ENCODE measurements at places on chromosomes 13 and 19.
A peak's percentile ranks its signal among the peaks of the same experiment; 100 is the strongest.

DNA sequence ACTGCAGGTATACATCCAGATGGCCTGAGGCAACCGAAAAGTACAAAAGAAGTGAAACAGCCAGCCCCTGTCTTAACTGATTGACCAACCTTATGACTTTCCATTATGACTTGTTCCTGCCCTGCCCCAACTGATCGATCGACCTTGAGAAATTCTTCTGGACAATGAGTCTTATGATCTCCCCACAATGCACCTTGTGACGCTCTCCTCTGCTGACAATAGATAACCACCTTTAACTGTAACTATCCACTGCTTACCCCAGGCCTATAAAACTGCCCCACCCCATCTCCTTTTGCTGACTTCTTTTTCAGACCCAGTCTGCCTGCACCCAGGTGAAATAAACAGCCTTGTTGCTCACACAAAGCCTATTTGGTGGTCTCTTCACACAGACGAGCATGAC is 11.2 kb downstream of the ZNF83 start:
- DNase-seq, result no peak

DNA sequence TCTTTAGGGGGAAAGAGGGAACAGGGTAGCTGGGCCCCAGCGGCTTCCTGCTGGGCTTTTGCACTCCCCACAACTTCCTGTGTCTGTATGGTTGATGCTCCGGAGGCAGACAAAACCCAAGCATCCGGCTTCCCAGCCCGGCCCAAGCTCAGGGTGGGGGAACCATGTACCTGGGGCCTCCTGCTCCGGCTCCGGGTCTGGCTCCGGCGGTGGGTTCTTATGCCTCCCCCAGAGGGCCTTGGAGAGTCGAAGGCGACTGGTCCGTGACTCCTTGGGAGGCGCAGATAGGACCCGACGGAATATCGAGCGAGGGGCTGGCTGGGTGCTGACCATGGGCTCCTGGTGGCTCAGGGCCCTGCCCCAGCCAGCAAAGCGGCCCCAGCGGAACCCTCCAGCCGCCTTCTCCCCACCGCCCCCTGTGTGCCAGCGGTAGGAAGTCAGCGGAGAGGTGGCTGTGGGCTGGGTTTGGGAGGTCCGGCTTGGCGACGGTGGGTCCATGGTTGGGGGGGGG is 428 bp downstream of the RASAL3 start:
- no peak for DNase-seq

DNA sequence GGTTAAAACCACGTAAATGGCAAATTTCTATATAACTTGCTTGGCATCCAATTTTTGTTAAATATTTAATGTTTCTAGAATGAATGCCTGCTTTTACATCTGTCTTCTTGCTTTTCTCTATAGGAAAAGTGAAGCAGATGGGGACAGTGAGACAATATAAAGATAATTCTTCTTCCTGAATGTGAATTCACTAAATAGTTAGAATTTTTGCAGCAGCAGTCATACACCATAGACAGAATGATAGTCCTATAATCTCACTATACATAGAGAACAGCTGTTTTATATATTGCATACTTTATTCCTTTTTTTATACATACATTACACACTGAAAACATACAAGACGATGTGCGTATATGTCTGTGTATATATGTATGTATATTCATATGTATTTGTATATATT is 1127.3 kb downstream of the PCDH9 start:
- no peak for DNase-seq

GRCh38 chr19:16380943-16381755 is 56.5 kb downstream of the KLF2 start:
- DNase-seq, result no peak

DNA sequence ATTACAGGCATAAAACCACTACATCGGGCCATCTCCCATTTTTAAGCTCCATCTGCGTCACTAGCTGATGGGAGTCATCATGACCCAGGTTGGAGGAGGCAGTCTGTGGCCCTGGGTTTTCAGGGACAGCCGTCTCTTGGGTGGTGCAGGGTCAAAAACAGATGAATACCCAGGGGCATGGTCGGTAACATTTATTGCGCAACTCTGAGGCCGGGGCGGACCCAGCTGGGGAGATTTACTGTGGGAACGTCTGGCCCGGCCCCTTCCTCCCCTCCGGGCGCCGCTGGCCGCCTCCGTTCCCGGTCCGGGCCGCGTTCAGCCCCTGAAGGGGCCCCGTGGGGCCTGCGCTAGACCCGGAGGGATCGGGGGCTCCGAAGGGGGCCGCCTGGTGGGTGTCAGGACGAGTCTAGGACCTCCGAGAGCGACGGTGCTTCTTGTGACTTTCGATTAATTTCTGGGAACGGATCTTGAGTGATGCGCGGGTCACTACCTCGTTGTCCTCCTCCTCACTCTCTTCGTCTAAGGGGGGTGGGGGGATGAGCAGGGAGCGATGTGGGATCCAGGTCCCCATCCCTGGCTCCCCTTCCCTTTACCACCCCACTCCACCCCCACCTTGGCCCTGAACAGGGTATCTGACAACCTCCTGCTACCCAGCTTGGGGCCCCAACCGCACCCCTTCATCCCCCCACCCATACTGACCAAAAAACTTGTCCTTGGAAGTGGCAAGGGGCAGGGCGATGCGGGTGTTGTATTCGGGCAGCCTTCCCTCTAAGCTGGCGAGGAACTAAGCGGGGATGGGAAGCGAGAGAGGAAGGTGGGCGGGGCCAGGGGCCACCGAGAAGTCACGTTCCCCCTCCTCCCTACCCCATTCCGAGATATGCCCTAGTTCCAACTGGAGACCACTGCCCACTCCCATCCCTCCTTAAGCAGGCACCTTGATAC is 1.6 kb upstream of the RGL3 start:
- no peak for DNase-seq

DNA sequence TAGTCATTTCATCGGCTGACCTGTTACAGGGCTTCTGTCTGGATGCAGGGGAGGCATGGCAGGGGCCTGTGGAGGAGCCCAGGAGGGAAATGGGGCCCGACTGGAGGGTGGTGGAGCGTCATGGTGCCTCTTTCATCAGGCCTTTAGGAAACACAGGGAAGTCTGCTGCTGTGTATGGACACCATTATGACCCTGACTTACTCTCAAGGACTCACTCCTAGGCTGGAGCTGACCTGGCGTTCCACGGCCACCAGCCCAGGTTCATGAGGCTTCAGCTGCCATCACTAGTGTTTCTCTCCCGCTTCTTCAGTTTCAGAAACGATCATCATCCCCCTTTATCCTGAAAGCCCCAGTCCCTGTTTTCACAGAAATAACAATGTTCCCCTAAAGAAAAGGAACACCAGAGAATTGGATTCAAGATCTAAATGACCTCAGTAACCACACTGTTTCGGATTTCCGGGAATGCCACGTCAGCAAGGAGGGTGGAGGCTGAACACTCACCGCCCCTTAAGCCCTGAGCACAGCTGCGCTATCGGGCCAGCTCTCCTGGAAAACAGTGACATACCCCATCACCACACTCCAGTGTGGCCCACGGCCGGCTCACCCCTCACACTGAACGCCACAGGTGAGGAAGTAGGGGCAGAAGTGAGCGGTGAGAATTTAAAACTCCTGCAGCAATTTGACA is 67.6 kb downstream of the SOX1 start:
- no peak for DNase-seq

GRCh38 chr13:110126391-110126961 is 180.5 kb downstream of the COL4A1 start:
- peak; percentile 28 for DNase-seq

GRCh38 chr19:9966448-9966847 is 30.1 kb upstream of the OLFM2 start:
- no peak for DNase-seq

GRCh38 chr13:37889102-37889501 is 19.5 kb upstream of the TRPC4 start:
- no peak for DNase-seq

GRCh38 chr19:46411925-46412649 is 1.3 kb downstream of the CCDC8 start:
- no peak for DNase-seq

GRCh38 chr13:27853861-27854260 is 61.6 kb downstream of the GSX1 start:
- DNase-seq, result no peak

DNA sequence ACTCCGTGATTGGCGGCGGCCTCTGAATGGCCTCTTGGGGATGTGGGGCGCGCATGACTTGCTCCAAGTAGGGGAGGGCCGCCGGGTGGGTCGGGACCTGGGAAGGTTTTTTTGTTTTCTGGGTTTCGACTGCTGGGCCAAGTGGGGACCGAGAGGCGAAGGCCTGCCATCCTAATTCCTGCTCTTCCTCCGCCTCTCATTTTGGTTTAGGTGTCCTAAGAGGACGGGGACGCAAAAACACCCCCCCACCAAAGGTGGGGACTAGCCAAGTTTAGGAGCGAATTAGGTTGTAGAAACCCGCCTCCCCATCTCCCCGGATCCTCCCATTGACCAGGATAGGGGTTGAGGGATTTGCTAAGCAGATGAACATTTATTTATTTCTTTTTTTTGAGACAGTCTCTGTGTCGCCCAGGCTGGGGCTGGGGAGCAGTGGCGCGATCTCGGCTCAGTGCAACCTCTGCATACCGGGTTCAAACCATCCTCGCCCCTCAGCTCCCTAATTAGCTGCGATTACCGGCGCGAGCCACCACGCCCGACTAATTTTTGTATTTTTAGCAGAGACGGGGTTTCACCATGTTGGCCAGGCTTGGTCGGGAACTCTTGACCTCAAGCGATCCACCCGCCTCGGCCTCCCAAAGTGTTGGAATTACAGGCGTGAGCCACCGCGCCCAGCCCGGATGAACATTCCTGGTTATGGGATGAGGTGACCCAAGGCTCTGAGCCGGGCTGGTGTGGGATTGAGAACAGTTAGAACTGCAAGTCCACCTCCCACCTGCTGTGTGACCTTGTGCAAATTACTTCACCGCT is 838 bp downstream of the PPP2R1A start:
- DNase-seq, result no peak

GRCh38 chr19:45581576-45581975 is 3.0 kb downstream of the OPA3 start:
- DNase-seq, result no peak

GRCh38 chr13:71144883-71145282 is 722.1 kb downstream of the DACH1 start:
- no peak for DNase-seq

- DNase-seq, result no peak
These were observed 249.6 kb upstream of the SPRY2 start for GRCh38 chr13:80590551-80590950.

DNA sequence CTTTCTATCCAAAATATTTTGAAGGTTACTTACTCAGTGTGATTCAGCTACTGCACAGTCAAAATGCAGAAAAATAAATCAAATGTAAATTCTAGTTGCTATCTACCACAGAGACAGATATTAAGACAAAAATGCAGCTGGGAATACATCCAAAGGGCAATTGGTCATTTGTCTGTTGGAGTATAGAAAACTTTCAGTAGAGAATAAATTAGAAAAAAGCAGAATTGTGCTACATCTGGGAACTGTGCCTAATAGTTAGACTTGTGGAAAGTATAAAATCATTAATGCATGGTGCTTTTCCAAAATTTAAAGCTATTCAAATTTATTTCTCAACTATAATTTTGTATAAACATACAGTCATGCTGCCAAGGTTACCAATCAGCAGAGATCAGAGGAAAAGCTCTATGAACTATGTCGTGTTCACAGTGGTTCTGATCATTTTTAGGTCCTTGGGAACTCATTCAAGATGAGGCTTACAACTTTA is 1635.8 kb downstream of the PCDH9 start:
- no peak for DNase-seq

GRCh38 chr19:13803038-13803437 is 7.8 kb downstream of the ZSWIM4 start:
- DNase-seq, result no peak

GRCh38 chr13:98345107-98345935 is 168.3 kb upstream of the RNF113B start:
- DNase-seq, result no peak

GRCh38 chr19:50486823-50487515 is 10.3 kb upstream of the GARIN5A start:
- DNase-seq, result no peak

DNA sequence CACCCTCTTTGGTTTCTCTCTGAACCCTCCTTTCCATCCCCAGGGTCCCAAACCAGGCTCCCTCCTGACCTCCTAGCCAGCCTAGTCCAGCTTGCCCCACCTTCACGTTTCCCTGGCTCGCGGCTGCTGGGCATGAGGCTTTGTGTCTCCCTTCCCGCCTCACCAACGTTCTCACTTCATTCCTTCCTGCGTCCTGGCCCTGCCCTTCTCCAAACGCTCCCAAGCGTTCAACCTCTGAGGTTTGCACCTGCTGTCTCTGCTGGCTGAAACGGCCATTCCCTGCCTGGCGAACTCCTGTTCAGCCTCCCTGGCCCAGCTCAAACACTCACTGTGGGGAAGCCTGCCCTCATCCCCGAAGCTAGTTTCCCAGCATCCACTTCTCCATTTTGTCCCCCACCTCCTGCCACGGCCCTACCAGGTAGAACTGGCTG is 12.4 kb downstream of the EPS8L1 start:
- no peak for DNase-seq

- no peak for DNase-seq
These were observed 14.1 kb downstream of the BRD4 start for GRCh38 chr19:15318241-15318691.

- DNase-seq, result peak; percentile 2
These were observed 44.8 kb upstream of the ARGLU1 start for GRCh38 chr13:106612688-106613087.

GRCh38 chr19:10815007-10815536 is 20.9 kb downstream of the TMED1 start:
- no peak for DNase-seq

DNA sequence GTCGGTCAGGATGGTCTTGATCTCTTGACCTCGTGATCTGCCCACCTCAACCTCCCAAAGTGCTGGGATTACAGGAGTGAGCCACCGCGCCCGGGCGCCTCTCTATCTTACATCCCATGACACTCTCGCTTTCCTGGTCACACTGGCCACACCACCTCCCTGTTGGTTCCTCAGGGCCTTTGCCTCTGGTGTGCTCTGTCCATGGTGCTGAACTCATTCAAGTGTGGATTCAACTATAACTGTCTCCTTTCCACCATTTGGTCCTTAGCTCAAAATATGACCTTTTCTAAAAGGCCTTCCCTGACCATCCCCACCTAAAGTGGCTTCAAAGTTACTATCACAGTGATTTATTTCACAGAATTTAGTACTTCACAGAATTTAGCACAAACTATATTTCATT is 3.7 kb upstream of the SMIM17 start:
- no peak for DNase-seq

GRCh38 chr19:19276386-19276785 is 3.3 kb upstream of the TM6SF2 start:
- DNase-seq, result no peak

DNA sequence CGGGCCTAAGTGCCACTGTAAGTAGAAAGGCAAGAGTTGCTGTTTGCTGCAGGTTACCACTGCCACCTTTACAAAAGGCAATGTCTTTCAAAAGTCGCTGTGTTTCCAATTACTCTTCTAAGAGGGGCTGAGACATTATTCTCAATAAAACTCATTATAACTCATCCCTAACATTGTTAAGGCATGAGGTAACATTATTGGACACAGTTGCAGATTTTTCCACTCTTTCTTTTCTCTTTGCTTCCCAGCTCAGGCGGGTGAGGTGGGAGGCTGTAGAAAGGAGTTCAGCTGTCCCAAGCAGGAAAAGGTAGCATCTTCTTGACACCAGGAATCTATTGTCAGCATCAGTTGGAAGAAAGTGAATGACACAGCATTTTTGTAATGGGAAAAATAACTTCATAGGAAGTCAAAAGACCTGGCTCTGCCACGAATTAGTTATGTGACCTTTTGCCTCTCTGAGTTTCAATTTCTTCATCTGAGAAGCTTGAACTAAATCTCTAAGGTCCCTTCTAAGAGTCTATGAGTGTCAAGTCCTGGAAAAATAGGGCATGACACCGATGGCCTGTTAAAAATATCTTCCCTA is 2.1 kb upstream of the UBL3 start:
- no peak for DNase-seq

Data from hippocampal formation (tissue), 2 donors.